ENCODE measurements at places on chromosomes 12 and 14. TPM values are rescaled to one million over a fixed set of nuclear protein-coding genes. Genes with fewer than 3 reads are reported as not detected.

Gene HCAR1
- total RNA-seq, result 0.16 TPM

Gene KRT3
- total RNA-seq, result not detected

DNA sequence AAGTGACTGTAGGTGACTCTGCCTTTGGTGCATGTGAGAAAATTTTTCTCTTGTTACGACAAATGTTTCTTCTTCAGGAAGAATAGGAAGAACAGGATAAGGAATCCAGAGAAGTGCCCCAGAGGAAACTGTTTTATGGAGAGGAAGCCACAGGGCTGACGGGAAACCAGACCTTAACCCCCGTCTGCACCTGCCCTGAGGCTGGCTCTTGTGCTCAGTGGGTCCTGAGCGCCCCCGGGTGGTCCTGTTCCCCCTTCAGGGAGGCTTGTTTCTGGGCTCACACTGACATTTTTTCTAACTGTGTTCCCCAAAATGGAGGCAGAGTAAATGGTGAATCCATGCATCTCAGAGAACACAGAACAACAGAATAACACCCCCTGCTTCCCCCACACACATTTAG, 691.8 kb downstream of the TMEM121 start:
- no peaks in the 10 kb centered on the region for H3K36me3 ChIP-seq
- no peaks in the 10 kb centered on the region for H3K27me3 ChIP-seq
- no peak for DNase-seq
- peaks cover 3% of the 10 kb centered on the region for H3K4me1 ChIP-seq
- no peak overlapping the region for H3K4me3 ChIP-seq
- H3K27ac ChIP-seq, result no peak overlapping the region

- no peak overlapping the region for H3K4me3 ChIP-seq
- no peaks in the 10 kb centered on the region for H3K4me1 ChIP-seq
- no peak for DNase-seq
- no peaks in the 10 kb centered on the region for H3K27me3 ChIP-seq
These were observed 207.5 kb downstream of the ETV6 start for GRCh38 chr12:11856971-11857370.

DNA sequence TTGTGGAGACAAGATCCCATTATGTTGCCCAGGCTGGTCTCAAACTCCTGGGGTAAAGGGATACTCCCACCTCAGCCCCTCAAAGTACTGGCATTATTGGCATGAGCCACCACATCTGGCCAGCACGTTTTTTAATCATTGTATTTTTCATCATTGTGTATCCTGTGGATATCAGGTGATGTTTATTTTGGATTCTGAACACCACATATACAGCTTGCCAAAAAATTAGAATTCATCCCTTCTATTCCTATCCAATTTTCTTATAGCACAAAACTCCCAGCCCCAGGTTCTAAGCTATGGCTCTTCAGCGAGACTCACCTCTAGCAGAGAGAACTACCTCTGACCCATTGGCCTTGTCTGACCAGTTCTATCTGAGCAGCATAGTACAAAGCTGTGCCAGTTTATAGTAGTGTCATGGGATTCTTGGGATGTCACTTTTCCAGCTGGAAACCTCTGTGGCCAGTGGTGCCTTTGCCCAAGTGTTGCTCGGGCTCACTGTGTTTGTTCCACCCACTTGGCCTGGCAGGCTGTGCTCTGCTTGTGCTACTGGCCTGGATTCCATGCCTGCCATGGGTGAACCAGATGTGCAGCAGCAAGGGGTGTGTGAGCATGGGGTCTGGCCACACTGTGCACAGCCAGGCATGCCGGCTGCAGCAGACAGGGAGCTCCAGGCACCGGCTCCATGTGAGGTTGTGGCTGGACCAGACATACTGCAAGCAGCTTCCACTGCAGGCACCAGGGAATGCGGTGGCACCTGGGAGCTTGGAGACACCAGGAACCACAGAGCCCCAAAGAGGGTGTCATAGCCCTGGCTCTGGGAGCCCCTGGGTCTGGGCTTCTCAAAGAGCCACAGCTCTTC, 37.2 kb downstream of the TIMELESS start:
- H3K36me3 ChIP-seq, result no peaks in the 10 kb centered on the region
- no peak for DNase-seq
- no peaks in the 10 kb centered on the region for H3K4me1 ChIP-seq
- no peaks in the 10 kb centered on the region for H3K27me3 ChIP-seq
- no peak overlapping the region for H3K4me3 ChIP-seq
- H3K27ac ChIP-seq, result no peak overlapping the region

- H3K27ac ChIP-seq, result no peak overlapping the region
- no peak for DNase-seq
- no peaks in the 10 kb centered on the region for H3K36me3 ChIP-seq
- no peak overlapping the region for H3K4me3 ChIP-seq
These were observed 71.7 kb upstream of the FERMT2 start for GRCh38 chr14:53022593-53022992.

- H3K36me3 ChIP-seq, result peaks cover 9% of the 10 kb centered on the region
- H3K27me3 ChIP-seq, result no peaks in the 10 kb centered on the region
- H3K27ac ChIP-seq, result peak overlapping the region; percentile 18
- peak overlapping the region; percentile 80 for H3K4me3 ChIP-seq
- no peak for DNase-seq
- H3K4me1 ChIP-seq, result peaks cover 21% of the 10 kb centered on the region
These were observed 797 bp downstream of the UNG start for GRCh38 chr12:109098183-109098604.

Gene SAMD4A
- 2.4 TPM for total RNA-seq

DNA sequence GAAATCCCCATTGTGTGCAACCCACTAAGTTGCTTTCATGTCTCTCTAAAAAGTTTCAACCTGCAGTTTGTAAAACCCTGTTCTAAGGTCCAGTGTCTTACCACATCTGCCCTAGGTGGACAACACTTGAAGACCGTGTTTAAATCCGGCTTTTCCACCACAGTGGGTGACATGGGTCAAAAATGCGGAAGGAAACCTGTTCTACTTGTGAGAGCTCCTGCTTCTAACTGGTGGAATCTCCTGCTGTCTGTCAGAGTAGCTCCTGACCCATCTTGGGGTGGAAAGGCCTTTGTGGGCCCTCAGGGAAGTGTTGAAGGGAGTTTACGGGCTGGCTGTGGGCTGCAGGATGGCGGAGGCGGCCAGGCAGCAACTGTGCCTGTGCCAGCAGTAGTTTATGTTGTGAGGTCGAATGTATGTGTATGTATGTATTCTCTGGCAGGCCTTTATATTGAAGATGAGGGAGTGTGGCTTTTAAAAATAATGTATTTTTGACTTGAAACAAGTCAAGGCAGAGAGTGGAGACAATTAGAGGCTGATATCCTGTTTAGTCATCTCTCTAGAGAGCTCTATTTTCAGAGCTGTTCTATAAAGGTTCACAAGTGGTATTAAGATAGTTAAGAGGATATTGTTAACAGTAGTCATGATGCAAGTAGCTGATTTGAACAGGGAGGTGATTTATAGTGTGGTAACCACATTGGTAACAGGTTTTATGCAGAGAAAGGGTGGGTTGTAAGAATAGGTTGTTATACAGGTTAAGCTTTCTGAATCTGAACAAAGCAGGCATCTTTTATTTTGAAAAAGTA, 67.0 kb downstream of the PRKCH start:
- no peaks in the 10 kb centered on the region for H3K36me3 ChIP-seq
- DNase-seq, result peak; percentile 61
- peaks cover 99% of the 10 kb centered on the region for H3K4me1 ChIP-seq

Gene SLC38A4
- total RNA-seq, result not detected

Gene SAMD15
- 0.83 TPM for total RNA-seq

DNA sequence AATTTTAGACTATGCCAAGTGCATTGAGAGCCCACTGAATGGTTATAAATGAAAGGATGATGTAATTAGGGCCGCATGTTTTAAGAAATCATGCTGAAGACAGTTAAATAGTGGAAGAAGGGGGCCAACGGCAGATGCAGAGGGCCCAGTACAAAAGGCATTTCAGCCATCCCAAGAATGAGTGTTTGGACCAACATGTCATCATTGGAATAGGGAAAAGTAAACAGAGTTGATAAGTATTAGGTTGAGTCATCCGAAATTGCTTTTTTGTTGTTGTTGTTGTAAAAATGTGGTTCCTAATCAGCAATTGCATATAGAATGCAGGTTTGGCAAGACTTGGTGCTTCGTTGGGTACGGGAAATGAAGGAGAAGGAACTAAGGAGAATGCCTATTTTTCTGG, 29.5 kb downstream of the BMP4 start:
- H3K4me3 ChIP-seq, result no peak overlapping the region
- H3K27ac ChIP-seq, result no peak overlapping the region
- no peaks in the 10 kb centered on the region for H3K4me1 ChIP-seq
- no peaks in the 10 kb centered on the region for H3K36me3 ChIP-seq
- H3K27me3 ChIP-seq, result no peaks in the 10 kb centered on the region
- DNase-seq, result no peak

- no peaks in the 10 kb centered on the region for H3K27me3 ChIP-seq
- no peaks in the 10 kb centered on the region for H3K4me1 ChIP-seq
- no peak overlapping the region for H3K27ac ChIP-seq
- DNase-seq, result no peak
- no peak overlapping the region for H3K4me3 ChIP-seq
These were observed 16.5 kb upstream of the FZD10 start for GRCh38 chr12:130145731-130146130.

GRCh38 chr12:16347391-16348298, at the start of gene MGST1:
Gene MGST1 (plus strand): TSS chr12:16347645. CDS start chr12:16354253, 6,608 bp downstream.
- H3K36me3 ChIP-seq, result no peaks in the 10 kb centered on the region
- no peak within 1 kb of the TSS for H3K4me3 ChIP-seq
- H3K27me3 ChIP-seq, result no peaks in the 10 kb centered on the region
- no peak within 1 kb of the TSS for H3K27ac ChIP-seq

Gene ABCB9
- total RNA-seq, result 3.7 TPM

DNA sequence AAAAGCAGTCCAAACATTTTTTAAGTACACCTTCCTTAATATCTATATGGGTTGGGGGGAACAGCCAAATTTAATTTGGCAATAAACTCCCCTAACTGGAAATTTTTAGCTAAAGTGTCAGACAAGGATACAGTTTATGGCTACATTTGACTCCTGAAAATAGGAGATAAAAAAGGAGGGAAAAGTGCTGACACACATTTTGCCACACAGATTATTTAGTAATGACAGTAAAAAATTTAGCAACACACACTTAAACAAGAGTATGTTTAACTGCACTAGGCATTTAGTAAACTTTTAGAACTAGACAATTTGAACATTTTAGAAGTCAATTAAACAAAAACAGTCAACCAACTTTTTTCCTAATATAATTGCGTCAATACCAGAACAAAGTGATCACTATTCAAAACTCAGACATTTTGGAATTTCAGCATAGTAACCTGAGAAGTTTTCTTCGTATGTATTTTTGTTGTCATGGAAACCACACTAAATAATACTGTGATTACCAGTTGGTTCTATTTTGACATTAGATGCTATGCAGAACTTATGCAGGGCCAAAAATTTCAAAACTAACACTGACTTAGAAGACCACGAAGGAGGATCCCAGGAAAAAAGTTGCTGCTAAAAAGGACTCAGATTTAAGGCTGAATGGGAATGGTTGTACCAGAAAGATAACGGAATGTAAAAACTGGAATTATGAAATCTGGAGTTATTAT, 13.4 kb downstream of the GMFB start:
- DNase-seq, result no peak
- no peaks in the 10 kb centered on the region for H3K4me1 ChIP-seq
- no peak overlapping the region for H3K4me3 ChIP-seq
- H3K27me3 ChIP-seq, result no peaks in the 10 kb centered on the region

DNA sequence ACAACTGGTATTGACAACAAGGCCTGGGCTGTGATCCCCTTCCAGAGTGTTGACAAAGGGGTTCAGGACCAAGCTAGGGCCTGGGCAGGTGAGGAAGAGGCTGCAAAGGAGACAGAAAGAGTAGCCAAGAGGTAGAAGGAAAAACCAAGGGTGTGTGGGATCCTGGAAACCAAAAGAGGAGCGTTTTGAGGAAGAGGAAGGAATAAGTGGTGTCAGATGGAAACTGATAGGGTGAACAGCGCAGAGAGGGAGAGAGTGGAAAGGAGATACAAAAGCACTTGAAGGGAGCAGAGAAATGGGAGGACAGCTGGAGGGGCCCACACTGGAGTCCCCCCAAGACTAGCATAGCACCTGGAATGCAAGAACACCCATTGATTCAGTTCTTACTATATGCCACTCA, 8.3 kb upstream of the HVCN1 start:
- no peaks in the 10 kb centered on the region for H3K27me3 ChIP-seq
- DNase-seq, result no peak
- H3K36me3 ChIP-seq, result no peaks in the 10 kb centered on the region
- no peak overlapping the region for H3K4me3 ChIP-seq
- no peak overlapping the region for H3K27ac ChIP-seq

Gene SPPL3
- 34.9 TPM for total RNA-seq

Gene RD3L
- not detected for total RNA-seq

DNA sequence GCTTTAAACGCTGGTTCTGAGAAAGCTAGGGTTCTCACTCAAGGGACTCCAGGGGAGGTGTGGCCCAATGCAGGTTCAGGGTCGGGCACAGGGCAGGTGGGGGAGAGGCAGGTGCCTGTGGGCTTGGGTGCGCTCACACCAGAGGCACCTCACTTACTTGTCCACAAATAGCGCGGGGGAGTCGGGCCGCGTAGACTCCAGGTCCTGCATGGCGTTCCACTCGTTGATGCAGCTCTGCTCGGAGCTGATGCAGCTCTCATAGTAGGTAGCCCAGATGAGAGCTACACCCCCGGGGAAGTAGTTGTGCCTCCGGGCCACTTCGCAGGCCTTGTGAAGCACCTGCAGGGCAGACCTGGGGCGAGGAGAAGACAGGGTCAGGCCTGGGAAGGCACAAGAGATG, 49.9 kb downstream of the SSH1 start:
- no peak overlapping the region for H3K4me3 ChIP-seq
- H3K27me3 ChIP-seq, result no peaks in the 10 kb centered on the region
- H3K27ac ChIP-seq, result no peak overlapping the region
- H3K36me3 ChIP-seq, result peaks cover 16% of the 10 kb centered on the region
- H3K4me1 ChIP-seq, result peaks cover 5% of the 10 kb centered on the region

DNA sequence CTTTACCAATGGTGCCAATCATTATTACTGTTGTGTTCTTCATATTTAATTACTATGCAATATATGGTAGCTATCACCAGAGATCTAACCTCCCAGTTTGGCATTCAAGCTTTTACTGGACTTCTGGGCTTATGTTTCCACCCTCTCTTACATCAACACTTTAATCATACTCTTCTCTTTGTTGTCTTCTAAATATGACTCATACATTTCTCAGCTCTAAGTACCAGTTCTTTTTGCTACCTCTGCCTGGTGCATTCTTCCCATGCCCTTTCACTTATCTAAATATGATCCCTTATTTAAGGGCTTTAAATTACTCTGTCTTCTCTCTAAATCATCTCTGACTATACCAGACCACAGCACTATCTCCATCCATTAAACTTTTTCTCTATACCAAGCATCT, 246.1 kb upstream of the CCDC196 start:
- DNase-seq, result no peak
- no peak overlapping the region for H3K4me3 ChIP-seq
- H3K36me3 ChIP-seq, result no peaks in the 10 kb centered on the region

Gene RPL10L
- total RNA-seq, result not detected

Gene RILPL1
- 4.6 TPM for total RNA-seq

Measured in CD8-positive, alpha-beta memory T cell (primary cell).